ENCODE measurements at places on chromosomes 3 and 15. TPM values are rescaled to one million over a fixed set of nuclear protein-coding genes. Genes with fewer than 3 reads are reported as not detected.

The NFKBIZ gene
- total RNA-seq, result 56.3 TPM

The HRG gene
- total RNA-seq, result 0.12 TPM

- no peak for ATAC-seq
Measured at GRCh38 chr3:707041-707440, 385.8 kb upstream of the CNTN6 start.

- no peak for ATAC-seq
Measured at GRCh38 chr3:151864423-151865101, 8.9 kb upstream of the SUCNR1 start.

DNA sequence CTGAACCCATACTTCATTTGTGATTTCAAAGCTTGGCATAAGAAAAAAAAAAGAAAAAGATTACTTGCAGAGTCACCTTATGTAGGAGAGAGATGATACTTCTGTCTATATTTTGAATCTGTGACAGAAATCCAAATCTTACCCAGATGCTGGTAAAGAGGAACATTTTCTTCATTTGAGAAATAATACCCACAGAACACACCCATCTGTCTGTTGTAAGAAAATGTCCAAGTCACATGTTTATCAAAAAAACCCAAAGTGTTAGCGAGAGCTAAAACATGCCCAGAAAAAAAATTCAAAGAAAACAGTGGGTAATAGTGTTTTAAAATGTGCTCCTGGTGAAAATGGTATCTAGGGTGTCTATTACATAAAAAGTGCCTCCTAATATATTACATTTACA lies 18.0 kb upstream of the RAP2B start:
- ATAC-seq, result no peak

The SEMA6D gene
- 0.92 TPM for total RNA-seq

The GNAT1 gene
- 0.08 TPM for total RNA-seq

GRCh38 chr3:195307711-195308110 lies 36.8 kb upstream of the XXYLT1 start:
- ATAC-seq, result no peak

DNA sequence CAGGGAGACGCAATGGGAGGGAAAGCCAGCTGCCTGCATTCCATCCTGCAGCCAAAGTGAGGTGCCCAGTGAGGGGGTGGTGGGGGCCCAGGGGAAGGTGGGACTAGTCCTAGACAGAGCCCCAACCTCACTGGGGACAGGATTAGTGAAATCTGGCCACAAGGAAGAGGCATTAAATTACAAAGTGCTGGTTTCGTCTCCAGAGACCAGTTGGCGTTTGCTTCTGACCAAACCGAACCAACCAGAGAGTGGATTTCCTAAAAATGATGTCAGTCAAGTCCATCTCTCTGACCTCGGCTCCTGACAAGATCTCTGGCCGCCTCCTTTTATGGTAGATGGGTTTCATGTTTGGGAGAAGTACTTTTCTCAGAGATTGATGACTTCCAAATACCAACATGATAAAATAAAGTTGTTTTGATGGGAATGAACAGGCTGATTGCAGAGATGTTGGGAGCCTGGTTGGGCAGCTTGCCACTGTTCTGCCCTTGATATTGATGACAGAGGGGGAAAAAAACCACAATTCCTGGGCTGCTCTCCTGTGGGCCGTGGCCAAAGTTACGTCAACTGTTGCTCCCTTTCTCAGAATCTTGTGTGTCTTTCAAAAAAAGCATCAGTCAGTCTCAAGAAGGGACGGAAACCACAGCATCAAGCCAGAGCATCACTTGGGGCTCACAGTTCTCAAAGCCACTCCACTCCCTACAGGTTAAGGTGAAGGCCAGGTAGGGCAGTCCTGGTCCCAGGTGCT lies 24.6 kb downstream of the ITGA11 start:
- no peak for ATAC-seq

DNA sequence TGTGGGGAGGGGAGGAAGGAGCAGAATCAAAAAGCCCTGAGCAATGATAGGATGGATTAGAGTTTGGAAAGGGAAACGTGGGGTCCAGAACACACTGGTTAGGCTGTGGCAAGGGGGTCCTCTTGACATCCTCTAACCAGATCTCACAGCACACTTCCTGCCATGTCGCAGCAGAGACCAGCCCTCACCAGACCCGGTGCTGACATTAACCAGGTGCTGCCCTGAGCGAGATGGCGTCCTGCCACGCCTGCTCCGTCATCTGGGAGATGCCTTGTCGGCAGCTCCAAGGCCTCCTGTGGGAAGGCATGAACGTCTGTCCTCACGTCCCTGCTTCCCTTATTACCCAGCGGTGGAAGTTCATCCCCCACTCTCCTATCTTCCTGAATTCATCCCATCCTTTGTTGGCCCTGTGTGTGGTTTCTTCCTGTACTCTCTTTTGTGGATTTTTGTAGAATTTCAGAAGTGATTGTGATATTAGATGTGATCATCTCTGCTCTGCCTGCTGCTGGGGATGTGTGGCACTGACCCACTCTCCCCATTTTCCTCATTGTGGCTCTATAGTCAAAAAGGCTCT lies 29.4 kb upstream of the MYZAP start:
- ATAC-seq, result peak; percentile 31

DNA sequence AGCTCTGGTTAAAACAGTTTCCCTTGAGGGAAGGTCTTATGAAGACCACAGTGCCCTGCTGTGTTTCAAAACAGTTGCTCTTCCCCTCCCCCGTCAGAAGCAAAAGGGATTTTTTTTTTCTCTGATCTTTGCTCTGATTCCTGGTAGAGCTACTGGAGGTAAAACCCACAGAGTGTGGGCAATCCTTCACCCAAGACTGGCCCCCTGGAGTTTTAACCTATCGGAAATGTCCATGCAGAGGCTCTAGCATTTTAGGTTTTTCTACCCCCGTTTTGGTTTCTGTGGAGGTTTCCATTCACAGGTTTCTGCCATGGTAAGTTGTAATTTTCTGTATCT lies 27.7 kb downstream of the GRM2 start:
- ATAC-seq, result no peak

The SLC15A2 gene
- total RNA-seq, result 3.8 TPM

DNA sequence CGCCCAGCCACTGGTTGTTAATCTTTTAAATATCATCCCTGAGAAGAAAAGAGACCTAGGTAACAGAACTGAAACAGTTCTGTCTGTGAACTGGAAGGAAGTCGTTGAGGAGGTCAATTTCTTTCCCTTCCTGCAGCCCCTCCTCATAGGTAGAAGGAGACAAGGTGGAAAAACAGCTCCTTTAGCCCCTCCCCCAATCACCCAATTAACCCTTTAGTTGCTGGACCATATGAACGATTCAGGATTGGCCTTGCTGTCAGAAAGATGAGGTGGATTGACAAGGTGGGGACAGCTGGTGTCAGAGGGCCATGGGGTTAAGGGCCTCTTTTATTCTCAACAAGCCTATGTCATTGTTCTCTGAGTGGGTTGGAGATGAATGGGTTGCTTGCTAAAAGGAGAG lies 36.0 kb upstream of the ZNF445 start:
- no peak for ATAC-seq

The CACNA2D2 gene
- 0.08 TPM for total RNA-seq

The CLCN2 gene
- total RNA-seq, result 3.4 TPM

The FOXB1 gene
- not detected for total RNA-seq

DNA sequence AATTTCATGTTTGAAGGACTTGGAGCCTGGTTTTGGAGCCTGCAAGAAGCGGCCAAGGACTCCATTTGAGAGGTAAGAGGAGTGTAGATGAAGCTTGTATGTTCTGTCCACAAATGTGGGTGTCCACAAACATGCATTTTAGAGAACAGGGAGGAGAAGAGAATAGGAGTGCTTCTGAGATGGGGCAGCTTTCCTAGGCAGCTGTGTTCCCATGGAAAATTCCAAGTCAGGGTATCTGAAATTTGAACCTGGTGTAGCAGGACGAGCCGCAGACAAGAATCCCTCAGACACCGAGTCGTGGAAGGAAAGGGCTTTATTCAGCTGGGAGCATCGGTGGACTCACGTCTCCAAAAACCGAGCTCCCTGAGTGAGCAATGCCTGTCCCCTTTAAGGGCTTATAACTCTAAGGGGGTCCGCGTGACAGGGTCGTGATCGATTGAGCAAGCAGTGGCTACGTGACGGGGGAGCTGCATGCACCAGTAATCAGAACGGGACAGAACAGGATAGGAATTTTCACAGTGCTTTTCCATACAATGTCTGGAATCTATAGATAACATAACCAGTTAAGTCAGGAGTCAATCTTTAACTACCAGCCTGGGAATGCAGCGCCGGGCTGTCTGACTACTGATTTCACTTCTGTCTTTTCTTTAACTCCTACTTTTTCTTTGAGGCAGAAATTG lies 71.4 kb upstream of the WDR72 start:
- ATAC-seq, result no peak

GRCh38 chr3:46303240-46303639 lies 50.7 kb upstream of the CCR2 start:
- ATAC-seq, result no peak

GRCh38 chr3:87798567-87798947 lies 260.2 kb downstream of the CGGBP1 start:
- no peak for ATAC-seq

- ATAC-seq, result no peak
Measured at GRCh38 chr15:56736308-56736707, 3.0 kb upstream of the ZNF280D start.

The ISLR gene
- 2.2 TPM for total RNA-seq

GRCh38 chr3:94645790-94646189 lies 582.9 kb downstream of the NSUN3 start:
- ATAC-seq, result no peak

GRCh38 chr3:94185753-94186152 lies 122.9 kb downstream of the NSUN3 start:
- ATAC-seq, result no peak

DNA sequence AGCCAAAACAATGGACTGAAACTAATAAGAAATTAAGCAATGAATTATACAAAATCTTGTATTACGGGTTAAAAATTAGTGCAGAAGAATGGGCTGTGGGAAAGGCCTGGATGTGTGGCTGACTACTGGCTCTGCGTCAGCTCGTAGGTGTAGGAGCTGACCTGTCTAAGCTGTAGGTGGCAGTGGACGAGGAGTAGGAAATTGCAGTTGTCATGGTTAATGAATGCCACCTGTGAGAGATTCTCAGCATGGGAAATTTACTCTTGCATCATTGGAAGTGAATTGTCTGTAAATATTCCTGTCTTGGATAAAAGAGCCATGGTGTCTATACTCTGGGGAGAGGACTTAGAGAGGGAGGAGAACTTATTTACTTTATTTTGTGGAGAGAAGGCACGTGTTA lies 23.4 kb downstream of the CHRNA7 start:
- no peak for ATAC-seq

- ATAC-seq, result no peak
Measured at GRCh38 chr3:66738625-66739365, 238.0 kb upstream of the LRIG1 start.

DNA sequence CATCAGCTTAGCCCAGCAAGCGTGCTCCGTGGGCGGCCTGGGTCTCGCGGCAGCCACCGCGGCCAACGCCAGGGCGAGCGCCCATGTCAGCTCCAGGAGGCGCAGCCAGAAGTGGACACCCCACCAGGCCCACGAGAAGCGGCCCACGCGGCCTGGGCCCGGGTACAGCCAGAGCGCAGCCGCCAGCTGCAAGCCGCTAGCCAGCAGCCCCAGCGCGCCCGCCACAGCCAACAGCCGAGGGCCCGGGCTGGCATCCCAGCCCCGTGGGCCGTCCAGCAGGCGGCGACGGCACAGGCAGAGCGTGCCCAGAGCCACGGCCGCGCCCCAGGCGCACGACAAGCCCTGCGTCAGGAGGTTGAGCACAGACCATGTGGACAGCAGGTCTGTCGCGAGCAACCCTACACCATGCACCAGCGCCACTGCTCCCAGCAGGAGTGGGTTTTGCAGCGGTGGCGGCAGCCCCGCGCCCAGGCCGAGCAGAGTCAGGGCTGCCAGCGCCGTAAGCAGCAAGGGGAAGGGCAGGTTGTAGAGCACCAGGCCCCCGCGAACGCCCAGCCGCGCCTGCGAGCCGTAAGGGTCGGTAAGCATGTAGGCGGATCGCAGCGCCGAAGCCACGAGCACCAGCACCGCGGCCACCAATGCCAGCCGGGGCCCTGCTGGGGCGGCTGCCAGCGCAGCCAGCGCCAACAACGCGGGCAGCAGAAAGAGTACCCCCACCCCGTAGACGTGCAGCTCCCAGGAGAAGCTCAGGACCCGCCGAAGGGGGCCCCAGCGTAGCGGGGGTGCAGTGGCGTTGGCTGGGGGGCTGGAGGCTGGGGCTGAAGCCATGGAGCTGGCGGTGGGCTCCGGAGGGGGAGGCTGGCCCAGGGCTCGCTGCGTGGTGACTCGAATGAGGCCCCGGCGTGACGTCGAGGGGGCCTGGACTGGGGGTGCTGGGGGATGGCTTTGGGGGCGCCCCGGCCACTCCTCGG lies 4.9 kb downstream of the PRRT3 start:
- ATAC-seq, result peak; percentile 91

DNA sequence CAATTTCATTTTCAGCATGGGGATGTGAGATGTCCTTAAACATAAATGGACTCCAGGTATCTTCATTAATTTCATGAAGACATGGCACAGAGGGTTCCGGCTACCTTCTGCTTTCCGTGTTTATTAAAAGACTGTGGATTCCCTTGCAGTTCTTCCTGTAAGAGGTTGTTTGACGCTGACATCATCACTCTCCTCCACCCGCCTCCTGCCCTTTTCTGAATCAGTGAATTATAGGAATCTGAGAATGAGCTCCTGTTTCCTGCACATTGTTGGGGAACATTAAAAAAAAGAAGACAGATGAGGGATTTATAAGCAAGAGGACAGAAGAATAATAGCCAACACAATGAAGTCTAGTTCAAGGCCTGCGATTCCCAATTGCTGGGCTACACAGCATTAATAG lies 191.3 kb downstream of the LPP start:
- ATAC-seq, result peak; percentile 22

The TTC23 gene
- 13.9 TPM for total RNA-seq

DNA sequence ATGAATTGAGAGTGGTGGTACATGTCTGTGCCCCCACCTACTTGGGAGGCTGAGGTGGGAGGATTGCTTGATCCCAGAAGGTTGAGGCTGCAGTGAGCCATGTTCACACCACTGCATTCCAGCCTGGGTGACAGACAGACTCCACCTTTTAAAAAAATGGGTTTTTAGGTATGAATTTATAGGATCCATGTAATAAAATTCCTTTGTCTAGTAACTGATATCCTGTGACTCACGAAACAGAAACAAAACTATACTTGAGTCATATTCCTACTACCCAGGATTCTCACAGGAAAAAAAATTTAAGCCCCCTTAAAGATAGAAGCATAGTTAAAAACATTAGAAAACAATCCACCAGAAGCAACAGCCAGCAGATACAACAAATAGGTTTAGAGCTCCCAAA lies 10.0 kb upstream of the CRTC3 start:
- no peak for ATAC-seq

The TF gene
- total RNA-seq, result 63.3 TPM
